MCF 10A (cell line): ENCODE measurements at places on chromosomes 5 and 9. TPM values are rescaled to one million over a fixed set of nuclear protein-coding genes. Genes with fewer than 3 reads are reported as not detected.
A peak's percentile ranks its signal among the peaks of the same experiment; 100 is the strongest.

The RANBP3L gene
- total RNA-seq, result not detected in 2 replicates

The TAS2R1 gene
- not detected in 2 replicates for total RNA-seq

The F12 gene
- total RNA-seq, result 13.6 and 16.5 TPM in 2 replicates

The ZDHHC21 gene
- total RNA-seq, result 9.9 and 10.5 TPM in 2 replicates

The EIF4E1B gene
- total RNA-seq, result not detected in 2 replicates

The TDRD7 gene
- total RNA-seq, result 7.1 and 8.2 TPM in 2 replicates

The AGXT2 gene
- total RNA-seq, result not detected in 2 replicates

The DOLK gene
- 12.0 and 16.9 TPM in 2 replicates for total RNA-seq

The GDNF gene
- not detected in 2 replicates for total RNA-seq

The RASGRF2 gene
- not detected in 2 replicates for total RNA-seq

The ZNF354B gene
- 24.4 and 24.8 TPM in 2 replicates for total RNA-seq

The SLC6A7 gene
- total RNA-seq, result not detected in 2 replicates

The PLAC8L1 gene
- 2.5 and 3.0 TPM in 2 replicates for total RNA-seq

DNA sequence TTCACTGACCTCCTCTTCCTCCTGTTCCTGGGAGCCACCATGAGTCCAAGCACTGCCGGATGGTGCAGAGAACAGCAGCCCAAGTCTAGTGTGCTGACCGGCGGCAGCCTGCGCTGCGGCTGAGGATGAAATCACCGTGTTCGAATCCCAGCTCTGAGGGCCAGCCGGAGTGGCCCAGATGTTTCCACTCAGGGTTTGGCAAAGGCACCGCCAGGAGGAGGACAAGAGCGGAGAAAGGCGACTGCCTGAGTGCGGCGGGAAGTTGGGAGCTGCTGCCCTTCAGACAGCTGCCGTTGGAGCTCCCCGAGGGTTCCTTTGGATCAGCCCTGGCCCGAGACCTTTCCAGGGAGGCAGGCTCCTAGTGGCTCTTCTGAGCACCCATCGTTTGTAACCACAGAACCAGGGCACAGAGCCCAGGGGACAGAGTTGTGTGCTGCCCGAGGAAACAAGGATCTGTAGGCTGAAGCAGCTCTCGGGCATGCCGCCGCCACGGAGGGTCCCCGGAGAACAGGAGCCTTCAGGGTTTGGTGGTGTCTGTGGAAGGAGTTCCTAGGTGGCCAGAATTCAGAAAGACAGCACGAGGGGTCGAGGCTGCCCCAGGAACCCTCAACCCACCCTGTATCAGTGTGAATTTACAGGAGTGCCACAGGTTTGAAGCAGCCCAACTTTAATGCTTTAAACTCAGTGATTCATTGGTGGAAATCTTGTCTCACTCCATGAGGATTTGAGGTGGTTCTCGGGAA is 115.6 kb upstream of the COL5A1 start:
- DNase-seq, result no peak

- DNase-seq, result no peak
Measured at GRCh38 chr9:81430727-81431126, 258.6 kb downstream of the TLE1 start.

GRCh38 chr9:18143073-18143745 is 330.7 kb upstream of the ADAMTSL1 start:
- peak; percentile 30 for DNase-seq

DNA sequence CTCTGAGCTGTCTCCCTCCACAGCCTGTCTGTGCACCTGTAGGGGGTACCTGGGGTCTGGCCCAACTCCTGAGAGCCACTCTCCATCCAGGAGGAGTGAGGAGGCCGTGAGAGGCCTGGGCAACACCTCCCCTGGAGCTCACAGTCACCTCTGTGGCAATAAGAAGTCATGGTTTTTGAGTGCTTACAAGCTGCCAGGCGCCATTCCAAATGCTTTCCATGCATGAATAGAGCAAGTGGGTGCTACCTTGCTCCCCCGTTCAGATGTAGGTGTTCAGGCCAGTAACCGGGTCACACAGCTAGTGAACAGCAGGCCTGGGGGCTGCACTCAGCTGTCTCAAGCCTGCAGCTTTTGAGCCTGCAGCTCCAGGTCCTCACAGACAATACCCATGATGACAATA is 30.6 kb downstream of the CORO2A start:
- no peak for DNase-seq

- DNase-seq, result no peak
Measured at GRCh38 chr9:129900263-129901027, 65.2 kb downstream of the USP20 start.

GRCh38 chr9:97788763-97789663 is 64.0 kb upstream of the FOXE1 start:
- DNase-seq, result peak; percentile 77

- no peak for DNase-seq
Measured at GRCh38 chr5:148309746-148310145, 2.5 kb upstream of the SPINK7 start.

GRCh38 chr5:5042806-5043205 is 97.3 kb upstream of the ADAMTS16 start:
- no peak for DNase-seq

DNA sequence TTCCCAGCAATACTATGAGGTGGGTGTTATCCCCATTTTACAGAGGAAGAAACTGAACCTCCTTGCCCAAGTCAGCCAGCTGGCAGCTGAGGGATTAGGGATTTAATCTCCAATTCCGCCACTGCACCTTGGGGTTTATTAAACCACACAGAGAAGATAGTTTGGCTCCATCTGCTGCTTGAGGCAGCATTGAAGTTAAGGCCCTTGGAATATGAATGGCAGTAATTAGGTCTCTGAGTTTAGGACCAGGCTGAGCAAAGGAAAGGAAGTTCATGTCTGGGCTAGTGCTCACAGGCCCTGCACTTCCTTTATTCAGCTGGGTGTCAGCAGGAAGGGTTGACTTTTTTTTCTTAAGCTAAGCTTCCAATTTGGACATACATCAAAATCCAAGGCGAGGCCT is 86.9 kb upstream of the GDNF start:
- DNase-seq, result peak; percentile 14

GRCh38 chr5:59864718-59865117 is 28.8 kb downstream of the PDE4D start:
- DNase-seq, result no peak

- no peak for DNase-seq
Measured at GRCh38 chr9:137000177-137000930, 4.0 kb upstream of the CLIC3 start.

- no peak for DNase-seq
Measured at GRCh38 chr5:38923661-38924451, 78.0 kb downstream of the OSMR start.

DNA sequence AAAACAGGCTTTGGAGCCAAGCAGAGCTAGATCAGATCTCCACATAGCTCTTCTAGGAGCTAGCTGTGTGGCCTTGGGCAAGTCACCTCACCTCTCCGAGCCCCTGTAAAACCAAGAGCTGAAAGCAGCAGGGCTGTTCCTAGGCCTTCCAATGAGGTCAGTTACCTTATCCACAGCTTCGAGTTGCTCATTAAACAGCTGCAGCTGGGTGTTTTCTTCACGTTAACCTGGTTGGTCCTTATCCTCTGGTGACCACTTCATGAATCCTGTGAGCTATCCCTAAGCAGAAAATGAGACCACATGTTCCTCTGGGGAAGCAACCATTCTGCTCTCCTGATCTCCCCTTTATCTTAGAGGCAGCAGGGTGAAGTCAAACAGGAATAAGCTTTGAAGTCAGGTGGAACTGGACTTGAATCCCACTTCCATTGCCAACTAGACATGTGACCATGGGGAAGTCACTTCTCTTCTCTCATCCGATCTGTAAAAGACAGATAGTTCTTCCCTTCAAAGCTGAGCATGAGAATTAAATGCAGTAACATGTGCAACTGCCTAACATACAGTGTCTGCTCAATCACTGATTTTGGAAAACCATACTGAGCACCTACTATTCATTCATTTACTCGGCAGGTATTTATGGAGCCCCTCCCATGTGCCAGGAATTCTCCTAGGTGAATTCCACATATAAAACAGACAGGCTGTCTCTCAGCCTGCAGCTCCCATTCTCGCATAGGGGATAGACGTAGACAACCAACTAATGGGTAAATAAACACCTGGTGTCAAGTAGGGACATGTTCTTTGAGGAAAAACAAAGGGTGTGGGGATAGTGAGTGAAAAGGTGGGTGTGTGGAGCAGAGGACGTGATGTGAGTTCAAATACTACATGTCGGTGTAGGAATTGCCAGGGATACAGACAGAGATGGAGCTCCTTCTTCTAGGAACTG is 111.7 kb upstream of the BOD1 start:
- DNase-seq, result no peak

- DNase-seq, result no peak
Measured at GRCh38 chr5:6543830-6544560, 88.8 kb downstream of the NSUN2 start.

GRCh38 chr9:132973713-132974112 is 4.8 kb upstream of the GFI1B start:
- peak; percentile 11 for DNase-seq

GRCh38 chr9:108476574-108476973 is 379.2 kb downstream of the ACTL7B start:
- DNase-seq, result peak; percentile 26

GRCh38 chr5:88677943-88678769 is 204.8 kb downstream of the MEF2C start:
- DNase-seq, result no peak

GRCh38 chr5:112532654-112533360 is 113.7 kb upstream of the EPB41L4A start:
- DNase-seq, result no peak

- DNase-seq, result no peak
Measured at GRCh38 chr5:68027519-68027918, 188.0 kb upstream of the PIK3R1 start.

DNA sequence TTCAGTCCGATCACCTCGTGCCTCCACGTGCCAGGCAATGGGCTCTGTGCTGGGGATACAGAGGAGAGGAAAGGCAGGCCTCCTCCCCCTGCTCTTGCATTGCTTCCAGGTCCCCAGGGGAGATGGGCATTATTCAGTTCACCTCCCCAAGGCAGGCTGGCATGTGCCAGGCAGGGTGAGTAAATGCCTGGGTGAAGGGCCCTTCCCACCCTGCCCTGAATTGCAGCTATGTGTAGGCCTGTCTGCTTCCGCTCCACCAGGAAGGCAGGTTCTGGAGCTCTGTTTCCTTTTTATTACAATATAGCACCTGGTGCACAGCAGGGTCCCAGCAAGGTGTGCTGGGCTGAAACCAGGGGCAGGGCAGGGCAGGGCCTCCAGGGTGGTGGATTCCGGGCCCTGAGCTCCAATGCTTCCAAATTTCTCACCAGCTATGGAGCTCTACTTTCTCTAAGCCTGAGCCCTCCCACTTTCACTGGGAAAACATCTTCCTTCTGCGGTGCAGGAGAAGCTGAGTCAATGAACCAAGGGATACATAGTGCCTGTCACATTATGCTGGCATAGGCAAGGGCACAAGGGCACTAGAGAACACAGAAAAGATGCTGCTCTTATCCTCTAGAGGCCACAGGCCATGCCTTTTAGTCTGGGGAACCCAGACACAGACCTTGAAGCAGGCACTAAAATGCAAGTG is 42.0 kb downstream of the SHB start:
- no peak for DNase-seq

GRCh38 chr9:16271967-16272366 is 598.5 kb downstream of the BNC2 start:
- DNase-seq, result no peak

DNA sequence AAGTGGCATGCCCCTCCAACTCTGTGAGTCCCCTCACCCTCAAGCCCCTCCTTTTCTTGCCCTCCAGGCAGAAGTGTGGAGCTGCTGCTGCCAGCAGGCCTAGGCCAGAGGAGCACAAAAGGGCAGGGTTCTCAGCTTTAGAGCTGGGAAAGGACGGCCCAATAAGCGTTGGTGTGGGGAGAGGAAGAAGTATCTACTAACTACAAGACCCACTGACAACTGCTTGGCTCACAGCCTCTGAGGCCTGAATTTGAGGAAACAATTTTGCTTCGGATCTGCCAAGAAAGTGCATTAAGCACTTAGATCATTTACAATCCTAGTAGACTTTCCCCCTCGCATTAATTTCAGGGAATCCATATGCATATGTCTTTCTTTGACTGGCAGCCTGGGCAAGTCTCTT is 179.4 kb downstream of the SNX18 start:
- no peak for DNase-seq
